SK-N-DZ (cell line): ENCODE measurements at places on chromosomes 16 and 17.

GRCh38 chr16:79019431-79019830 lies 581.1 kb downstream of the MAF start:
- DNase-seq: no peak

- no peak for DNase-seq
Measured at GRCh38 chr16:89080196-89080853, 13.3 kb upstream of the ACSF3 start.

DNA sequence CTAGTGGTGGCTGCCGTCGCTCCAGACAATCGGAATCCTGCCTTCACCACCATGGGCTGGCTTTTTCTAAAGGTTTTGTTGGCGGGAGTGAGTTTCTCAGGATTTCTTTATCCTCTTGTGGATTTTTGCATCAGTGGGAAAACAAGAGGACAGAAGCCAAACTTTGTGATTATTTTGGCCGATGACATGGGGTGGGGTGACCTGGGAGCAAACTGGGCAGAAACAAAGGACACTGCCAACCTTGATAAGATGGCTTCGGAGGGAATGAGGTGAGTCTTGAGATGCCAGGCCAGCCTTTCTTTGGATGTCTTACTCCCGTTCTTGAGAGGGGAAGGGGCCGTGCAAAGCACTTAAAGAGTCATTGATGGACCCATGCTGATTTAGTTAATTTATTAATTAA lies 16.1 kb downstream of the ARSG start:
- no peak for DNase-seq

- DNase-seq: no peak
Measured at GRCh38 chr17:77521076-77521475, 380.3 kb downstream of the SEC14L1 start.

GRCh38 chr17:75914643-75915267 lies 10.1 kb upstream of the MRPL38 start:
- no peak for DNase-seq

DNA sequence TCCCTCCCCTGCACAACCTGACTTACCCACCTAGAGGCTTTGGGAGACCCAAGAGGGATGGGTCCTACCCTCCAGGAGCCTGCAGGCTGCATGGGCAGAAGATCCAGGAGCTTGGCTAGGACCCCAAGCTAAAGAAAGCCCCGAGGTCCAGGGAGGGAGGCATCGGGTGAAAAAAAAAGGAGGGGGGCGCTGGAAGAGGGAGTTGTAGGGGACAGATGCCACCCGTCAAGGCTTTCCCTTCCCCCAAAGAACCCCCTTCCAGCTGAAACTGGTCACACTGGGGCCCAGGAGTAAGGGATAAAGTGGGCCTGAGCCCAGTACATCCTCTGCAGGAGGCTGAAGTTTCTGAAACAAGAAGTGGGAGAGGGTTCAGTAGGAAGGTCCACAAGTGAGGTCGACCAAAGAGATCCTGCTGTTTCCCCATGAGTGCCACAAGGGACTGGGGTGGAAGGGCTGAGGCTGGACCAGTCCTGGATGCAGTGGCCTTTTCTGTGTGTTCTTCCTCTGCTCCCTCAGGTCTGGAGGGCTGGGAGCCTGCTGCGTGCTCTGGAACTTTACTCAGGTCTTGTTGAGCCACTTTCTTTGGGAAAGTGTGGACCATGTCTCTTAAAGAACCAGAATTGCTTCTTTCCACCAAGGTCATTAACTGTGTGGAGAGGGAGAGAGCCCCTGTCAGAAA lies 14.2 kb upstream of the CBFB start:
- DNase-seq: no peak

- no peak for DNase-seq
Measured at GRCh38 chr16:79263425-79263824, 337.1 kb downstream of the MAF start.

DNA sequence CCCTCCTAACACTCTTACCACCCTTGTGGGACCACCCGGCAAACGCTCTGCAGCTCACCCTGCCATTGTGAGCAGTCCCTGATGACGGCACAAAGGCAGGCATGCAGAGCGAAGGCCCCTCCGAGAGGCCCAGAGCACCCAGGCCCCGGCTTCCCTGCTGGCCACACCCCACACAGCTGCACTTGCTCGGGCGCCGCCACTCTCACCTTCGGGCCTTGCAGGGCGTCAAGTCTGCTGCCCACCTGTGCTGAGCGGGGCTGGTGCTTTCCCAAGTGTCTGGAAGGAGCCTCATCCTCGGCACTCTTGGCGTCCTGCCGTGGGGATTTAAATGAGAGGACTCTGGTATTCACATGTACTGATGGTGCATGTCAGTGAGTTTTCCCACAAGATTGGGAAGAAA lies 30.3 kb upstream of the FASN start:
- DNase-seq: no peak

GRCh38 chr17:31492880-31493655 lies 101.6 kb downstream of the RAB11FIP4 start:
- DNase-seq: no peak

DNA sequence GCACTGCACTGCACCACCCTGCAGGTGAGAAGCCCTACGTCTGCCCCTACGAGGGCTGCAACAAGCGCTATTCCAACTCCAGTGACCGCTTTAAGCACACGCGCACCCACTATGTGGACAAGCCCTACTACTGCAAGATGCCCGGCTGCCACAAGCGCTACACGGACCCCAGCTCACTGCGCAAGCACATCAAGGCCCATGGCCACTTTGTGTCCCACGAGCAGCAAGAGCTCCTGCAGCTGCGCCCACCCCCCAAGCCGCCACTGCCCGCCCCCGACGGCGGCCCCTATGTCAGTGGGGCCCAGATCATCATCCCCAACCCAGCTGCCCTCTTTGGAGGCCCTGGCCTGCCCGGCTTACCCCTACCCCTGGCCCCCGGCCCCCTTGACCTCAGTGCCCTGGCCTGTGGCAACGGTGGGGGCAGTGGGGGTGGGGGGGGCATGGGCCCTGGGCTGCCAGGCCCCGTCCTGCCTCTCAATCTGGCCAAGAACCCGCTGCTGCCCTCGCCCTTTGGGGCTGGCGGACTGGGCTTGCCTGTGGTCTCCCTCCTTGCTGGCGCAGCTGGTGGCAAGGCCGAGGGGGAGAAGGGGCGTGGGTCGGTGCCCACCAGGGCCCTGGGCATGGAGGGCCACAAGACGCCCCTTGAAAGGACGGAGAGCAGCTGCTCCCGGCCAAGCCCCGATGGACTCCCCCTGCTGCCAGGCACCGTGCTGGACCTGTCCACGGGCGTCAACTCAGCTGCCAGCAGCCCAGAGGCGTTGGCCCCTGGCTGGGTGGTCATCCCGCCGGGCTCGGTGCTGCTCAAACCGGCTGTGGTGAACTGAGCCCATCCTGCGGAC lies 14.2 kb downstream of the PAM16 start:
- DNase-seq: no peak

DNA sequence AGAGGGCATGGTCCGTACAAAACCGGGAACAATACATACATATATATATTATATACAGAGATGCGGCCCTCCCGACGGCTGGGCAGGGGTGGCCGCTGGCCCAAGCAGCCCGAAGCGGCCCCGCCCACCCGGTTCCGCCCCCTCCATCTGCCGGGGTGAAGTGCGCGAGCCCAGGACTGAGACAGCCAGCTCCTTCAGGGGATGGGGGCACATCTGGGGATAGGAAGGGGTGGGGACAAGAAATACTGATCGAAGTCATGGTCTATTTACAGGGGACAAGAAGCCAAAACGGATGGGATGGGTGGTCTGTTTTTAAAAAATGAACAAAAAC lies 3.8 kb upstream of the SAMD14 start:
- DNase-seq: no peak

- DNase-seq: no peak
Measured at GRCh38 chr17:6098050-6098822, 28.1 kb downstream of the WSCD1 start.

DNA sequence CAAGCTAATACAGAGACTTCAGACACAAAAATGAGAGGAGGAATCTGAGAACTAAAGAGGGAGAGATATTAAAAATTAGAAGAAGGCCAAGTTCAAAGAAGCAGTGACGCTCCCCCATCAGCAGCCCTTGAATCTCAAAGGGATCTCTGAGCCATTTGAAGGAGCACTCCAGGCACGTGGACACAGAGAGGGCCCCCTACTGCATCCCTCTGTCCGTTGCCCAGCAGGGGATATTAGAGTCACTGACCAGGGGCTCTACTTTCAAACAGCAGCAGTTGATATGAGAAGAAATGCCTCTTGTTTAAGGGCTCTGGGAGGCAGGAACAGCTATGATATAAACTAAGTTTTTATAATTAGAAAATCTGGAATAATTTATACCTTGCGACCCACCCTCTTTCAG lies 479.0 kb upstream of the SALL1 start:
- no peak for DNase-seq

DNA sequence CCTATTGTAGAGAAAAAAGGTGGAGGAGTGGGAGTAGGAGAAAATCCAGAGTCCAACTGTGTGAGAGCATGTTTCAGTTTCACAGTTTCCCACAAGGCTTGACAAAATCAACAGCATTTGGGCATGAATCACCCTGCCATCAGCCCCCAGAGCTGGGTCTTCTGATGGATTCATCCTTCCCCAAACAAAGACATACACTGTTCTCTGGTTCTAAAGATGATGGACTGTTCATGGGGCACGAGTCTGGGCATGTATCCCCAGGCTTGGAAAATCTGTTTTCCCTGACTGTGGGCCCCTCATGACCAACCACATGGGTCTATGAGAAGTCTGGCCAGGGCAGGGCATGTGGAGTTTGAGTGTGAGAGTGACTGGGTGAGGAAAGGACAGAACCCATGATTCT lies 210.4 kb upstream of the IRX5 start:
- no peak for DNase-seq

DNA sequence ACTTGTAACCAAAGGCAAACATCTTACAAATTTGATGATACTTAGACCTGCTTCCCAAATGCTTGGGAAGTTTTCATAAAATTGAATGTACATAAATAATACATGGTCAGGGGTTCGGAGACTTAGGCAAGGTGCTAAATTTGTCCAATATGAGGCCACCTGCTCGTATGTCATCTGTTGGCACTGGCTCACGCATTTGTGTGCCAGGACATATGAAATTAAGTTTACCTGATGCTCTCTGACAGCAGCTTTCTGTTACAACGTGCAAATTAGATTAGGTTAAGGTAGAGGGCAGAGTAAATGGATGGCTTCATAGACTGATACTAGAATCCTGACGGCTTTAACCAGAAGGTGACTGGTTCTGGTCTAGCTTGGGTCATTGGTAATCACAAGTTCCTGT lies 970.3 kb upstream of the RBFOX1 start:
- DNase-seq: peak; percentile 38

GRCh38 chr17:29590411-29591145 lies 1.1 kb upstream of the GIT1 start:
- peak; percentile 61 for DNase-seq

- no peak for DNase-seq
Measured at GRCh38 chr17:4934173-4934979, 2.3 kb downstream of the GP1BA start.

DNA sequence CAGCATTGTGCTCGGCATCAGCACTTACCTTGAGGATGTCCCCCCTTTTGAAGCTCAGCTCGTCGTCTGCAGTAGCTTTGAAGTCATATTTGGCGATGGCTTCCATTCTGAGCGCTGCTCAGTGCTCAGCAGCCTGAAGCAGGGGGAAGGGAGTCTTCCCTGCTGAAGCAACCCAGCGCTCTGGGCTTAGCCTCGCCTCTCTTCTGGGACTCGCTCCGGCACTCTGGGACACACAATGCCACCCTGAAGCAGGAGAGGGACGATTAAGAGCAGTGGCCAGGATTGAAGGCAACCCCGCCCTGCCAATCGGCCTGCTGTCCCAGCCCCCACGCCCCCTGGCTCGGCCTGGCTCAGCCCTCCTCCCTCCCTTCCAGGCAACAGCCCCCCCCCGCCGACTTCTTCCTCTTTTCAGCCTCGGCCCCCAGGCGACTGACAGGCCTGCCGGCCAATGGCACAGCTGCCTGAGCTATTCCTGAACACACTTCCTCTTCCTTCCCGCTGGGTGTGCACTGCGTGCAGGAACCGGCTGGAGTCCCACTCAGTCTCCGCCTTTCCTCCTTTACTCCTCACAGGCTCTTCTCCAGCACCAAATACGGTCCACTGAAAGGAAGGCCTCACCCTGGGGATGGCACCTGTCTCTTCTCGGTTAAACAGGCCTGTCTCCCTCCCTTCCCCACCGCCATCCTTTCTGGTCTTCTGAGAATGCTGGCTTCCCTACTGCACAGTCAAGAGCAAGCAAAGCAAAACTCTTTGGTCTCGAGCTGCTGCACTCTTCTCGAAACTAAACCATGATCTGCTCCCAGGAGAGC lies 11.8 kb downstream of the GRB2 start:
- DNase-seq: peak; percentile 99

- DNase-seq: no peak
Measured at GRCh38 chr17:14306596-14306995, 5.7 kb downstream of the HS3ST3B1 start.

DNA sequence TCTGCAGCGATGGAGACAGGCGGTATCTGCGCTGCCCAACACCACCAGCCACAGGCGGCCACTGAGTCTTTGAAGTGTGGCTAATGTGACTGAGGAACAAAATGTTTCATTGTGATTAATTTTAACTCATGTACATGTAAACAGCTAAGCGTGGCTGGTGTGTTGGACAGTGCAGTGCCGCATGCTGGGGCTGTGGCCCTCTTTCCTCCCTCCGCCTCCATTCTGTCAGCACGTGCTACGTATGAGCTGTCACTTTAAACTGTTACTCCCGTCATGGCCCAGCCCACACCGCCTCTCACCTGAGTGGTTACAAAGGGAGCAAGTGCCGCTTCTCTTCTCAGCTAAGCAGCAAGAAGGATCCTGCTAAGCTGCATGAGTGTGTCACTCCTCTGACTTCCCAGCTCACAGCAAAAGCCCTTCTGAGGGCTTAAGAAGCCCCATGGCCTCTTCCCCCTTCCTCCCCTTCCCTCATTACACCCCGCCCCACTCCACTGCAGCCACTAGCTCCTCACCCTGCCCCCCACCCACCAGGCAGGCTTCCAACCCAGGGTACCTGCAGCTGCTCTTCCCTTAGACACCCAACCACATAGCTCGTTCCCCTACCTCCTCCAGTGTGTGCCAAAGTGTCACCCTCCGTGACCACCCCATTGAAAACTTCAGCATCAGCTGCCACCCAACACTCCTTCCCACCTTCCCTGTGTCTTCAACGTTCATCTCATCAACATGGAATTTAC lies 15.0 kb downstream of the HASPIN start:
- DNase-seq: no peak

DNA sequence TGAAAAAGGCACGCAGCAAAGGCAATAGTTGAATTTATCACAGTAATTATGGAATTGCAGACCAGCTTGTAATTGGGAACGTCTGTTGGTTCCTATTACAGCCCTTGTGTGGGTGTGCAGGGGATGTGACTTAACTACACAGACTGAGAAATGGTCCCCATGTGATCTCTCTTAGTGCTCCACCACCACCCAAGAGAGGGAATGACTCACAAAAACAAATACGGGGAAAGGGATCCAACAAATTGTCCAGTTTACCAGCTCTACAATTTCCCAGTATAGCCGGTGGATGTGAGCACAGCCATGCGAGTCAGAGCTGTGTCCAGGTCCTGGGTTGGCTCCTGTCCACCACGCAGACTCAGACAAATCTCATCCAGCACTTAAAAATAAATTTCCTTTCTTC lies 337.9 kb downstream of the GRIN2A start:
- DNase-seq: no peak

GRCh38 chr17:41539979-41540701 lies 12.0 kb upstream of the KRT19 start:
- DNase-seq: peak; percentile 54
